ENCODE measurements at places on chromosomes 2 and 18.

DNA sequence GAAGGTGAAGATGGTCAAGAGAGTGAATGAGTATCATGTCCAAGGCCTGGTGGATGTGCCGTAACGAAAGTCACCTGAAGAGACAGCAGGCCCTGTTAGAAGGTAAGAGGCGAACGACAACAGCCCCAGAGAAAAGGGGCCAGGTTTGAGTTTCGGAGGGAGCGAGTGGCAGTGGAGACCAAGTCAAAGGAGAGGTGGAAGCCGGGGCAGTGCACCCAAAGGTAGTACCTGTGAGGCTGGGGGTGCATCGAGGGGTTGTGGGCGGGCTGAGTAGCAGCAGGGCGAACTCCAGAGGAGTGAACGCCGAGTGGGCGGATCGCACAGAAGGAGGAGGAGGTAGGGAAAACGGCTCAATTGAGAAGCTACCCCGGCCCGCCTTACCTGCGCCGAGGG lies 358 bp downstream of the USP37 start:
- DNase-seq: no peak

GRCh38 chr2:71502941-71503738 lies 49.8 kb downstream of the DYSF start:
- DNase-seq: no peak

GRCh38 chr2:37447446-37447845 lies 103.0 kb downstream of the QPCT start:
- DNase-seq: no peak

DNA sequence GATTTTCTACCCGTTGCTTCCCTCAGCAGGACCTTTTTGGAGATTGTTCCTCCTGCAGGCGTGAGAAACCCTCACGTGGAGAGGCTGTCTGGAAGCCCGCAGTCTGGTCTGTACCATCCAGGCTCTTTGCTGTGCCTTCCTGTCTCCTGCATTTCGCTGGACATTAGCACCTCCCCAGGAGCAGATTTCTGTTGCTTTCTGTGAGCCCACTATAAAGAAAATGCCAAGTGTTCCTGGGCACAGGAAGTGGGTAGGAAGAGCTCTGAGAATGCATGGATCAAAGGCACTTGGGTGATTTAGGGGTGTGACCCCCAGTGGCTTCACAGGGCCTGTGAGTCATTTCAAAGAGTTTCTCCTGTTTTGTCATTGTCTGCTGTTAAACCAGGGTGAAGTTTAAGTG lies 27.3 kb downstream of the SPTBN1 start:
- no peak for DNase-seq

DNA sequence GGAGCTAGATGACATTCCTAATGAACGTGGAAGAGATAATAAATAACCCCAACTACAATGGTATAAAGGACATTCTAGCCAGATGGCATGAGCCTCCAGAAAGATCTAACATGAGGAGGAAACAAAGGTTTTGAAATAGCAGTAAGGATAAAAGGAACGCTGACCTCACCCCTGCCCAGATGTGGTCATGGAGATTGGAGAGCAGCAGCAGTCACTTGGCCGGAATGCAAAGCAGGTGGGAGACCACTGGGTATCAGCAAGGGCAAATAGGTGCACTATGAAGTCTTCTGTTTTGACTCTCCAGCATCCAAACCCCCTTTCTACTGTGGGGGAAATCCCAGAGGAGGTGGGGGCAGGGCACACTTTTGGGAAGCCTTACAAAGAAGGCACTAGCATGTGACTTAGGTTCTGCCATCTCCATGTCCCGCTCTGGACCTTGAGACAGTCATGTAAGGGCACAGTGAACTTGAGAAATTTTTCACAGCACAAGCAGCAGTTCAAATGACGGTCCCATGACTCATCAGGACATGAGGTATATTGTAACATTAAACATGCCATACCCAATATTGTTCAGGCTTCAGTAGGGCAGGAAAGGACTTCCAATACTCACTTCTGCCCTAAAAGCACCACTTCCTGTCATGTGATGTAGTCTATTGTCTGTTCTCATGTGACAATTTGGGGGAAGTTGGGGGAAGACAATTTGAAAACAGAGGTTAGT lies 55.2 kb downstream of the METTL4 start:
- no peak for DNase-seq

DNA sequence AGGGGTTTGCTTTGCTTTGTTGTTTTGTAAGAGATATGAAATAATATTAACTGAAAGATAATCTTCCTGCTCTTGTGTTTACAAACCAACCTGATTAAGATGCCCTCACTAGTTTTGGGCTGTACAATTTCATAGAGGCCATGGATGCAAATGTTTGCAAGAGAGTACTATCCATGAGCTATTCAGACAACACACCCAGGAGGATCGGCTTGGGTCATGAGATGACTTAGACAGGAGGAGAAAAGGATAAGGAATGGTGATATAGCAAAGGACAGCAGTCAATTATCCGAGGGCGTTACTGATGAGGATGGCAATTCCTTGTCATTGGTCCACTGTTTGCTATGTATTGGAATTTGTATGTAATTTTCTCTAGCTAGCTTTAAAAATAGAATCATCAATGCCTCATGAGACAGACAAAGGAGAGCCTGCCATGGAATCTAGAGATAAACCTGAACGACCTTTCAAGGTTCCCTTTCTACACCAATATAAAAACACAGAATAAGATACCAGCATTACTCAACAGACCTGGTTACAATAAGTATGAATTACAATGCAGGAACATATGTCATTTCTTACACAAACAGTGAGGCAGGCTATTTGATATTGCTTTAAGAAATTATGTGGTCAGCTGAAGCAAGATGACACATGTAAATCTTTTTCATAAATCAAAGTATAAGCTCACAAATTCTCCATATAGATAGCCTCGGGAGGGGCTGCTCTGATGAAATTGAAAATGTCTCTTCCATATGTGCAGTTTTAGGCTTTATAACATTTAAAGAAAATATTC lies 54.4 kb upstream of the SOS1 start:
- DNase-seq: no peak

DNA sequence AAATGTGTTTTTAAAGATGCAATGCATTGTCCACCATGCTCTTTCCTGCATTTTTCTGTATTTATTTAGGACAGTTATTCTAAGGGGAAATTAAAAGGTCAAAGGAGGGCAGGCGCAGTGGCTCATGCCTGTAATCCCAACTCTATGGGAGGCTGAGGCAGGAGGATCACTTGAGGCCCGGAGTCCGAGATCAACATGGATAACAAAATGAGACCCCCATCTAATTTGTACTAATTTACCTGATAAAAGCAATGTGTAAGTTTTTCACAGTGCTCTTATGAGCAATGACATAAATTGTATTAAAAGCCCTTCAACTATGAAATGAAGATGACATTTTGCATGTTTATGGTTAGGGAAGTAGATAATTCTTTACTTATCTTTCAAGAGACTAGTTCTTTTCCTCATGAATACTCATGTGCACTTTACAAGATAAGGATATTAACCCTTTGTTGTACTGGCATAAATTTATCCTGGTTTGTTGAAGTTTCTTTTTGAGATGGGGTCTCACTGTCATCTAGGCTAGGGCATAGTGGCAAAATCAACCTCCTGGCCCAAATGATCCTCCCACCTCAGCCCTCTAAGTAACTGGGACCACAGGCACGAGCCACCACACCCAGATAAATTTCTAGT lies 9.7 kb downstream of the HSBP1L1 start:
- DNase-seq: no peak

DNA sequence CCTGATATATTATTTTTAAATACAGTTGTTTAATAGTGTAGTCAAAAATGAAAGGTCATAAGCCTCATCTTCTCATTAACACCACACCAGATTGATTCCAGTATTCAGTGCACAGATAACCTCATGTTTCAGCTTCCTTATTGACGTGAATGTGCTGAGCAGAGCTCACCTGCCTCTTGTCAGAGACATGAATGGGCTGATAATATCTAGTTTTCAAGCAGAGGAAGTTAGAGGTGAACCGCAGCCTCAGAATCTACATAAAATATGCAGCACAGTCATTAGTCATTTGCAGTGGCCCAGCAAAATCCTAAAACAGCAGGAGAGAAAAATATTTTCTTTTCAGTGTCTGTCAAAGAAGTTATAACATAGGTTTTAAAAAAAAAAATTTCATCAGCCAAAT lies 216.2 kb downstream of the GBX2 start:
- DNase-seq: no peak
